H9 (cell line): ENCODE measurements at places on chromosomes 2 and 18. TPM values are rescaled to one million over a fixed set of nuclear protein-coding genes. Genes with fewer than 3 reads are reported as not detected.

- H3K27me3 ChIP-seq: no peaks in the 10 kb centered on the region
- DNase-seq: no peak
- no peak overlapping the region for H3K27ac ChIP-seq
- H3K4me3 ChIP-seq: no peak overlapping the region
These were observed 85.4 kb upstream of the ALPP start for GRCh38 chr2:232293191-232293590.

- peaks cover 12% of the 10 kb centered on the region; the same call in 2 of the 3 replicates for H3K36me3 ChIP-seq
- no peaks in the 10 kb centered on the region for H3K27me3 ChIP-seq
- H3K4me1 ChIP-seq: no peaks in the 10 kb centered on the region
- H3K27ac ChIP-seq: no peak overlapping the region
These were observed 35.3 kb downstream of the PDIA6 start for GRCh38 chr2:10777111-10777841.

DNA sequence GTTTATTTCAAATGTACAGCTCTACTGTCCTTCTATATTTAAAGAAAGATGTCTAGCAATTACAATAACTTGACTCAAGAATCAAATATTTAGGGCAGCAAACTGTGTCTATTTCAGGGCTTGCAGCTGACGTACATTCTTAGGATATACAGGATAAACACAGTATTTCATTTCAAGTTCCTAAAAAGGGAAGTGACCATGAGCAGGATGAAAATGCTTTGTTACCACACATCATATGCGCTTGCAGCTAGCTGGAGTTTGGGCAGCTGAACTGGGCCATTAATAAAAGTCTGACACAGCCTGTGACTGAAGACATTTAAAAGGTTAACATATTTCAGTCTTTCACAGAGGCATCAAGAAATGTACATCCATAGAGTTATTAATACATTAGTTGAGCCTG, 264.6 kb upstream of the TRIB2 start:
- no peaks in the 10 kb centered on the region for H3K36me3 ChIP-seq
- DNase-seq: no peak
- no peak overlapping the region for H3K27ac ChIP-seq
- no peaks in the 10 kb centered on the region for H3K4me1 ChIP-seq
- no peaks in the 10 kb centered on the region for H3K27me3 ChIP-seq
- H3K4me3 ChIP-seq: no peak overlapping the region

- no peaks in the 10 kb centered on the region for H3K27me3 ChIP-seq
- H3K36me3 ChIP-seq: no peaks in the 10 kb centered on the region
- no peak overlapping the region for H3K4me3 ChIP-seq
- H3K4me1 ChIP-seq: no peaks in the 10 kb centered on the region
These were observed 52.9 kb downstream of the DNER start for GRCh38 chr2:229661478-229661877.

GRCh38 chr2:112137516-112138158, 548 bp upstream of the FBLN7 start:
- H3K4me3 ChIP-seq: peak overlapping the region; percentile 56
- H3K27me3 ChIP-seq: peaks cover 26% of the 10 kb centered on the region
- H3K4me1 ChIP-seq: no peaks in the 10 kb centered on the region
- no peak for DNase-seq

DNA sequence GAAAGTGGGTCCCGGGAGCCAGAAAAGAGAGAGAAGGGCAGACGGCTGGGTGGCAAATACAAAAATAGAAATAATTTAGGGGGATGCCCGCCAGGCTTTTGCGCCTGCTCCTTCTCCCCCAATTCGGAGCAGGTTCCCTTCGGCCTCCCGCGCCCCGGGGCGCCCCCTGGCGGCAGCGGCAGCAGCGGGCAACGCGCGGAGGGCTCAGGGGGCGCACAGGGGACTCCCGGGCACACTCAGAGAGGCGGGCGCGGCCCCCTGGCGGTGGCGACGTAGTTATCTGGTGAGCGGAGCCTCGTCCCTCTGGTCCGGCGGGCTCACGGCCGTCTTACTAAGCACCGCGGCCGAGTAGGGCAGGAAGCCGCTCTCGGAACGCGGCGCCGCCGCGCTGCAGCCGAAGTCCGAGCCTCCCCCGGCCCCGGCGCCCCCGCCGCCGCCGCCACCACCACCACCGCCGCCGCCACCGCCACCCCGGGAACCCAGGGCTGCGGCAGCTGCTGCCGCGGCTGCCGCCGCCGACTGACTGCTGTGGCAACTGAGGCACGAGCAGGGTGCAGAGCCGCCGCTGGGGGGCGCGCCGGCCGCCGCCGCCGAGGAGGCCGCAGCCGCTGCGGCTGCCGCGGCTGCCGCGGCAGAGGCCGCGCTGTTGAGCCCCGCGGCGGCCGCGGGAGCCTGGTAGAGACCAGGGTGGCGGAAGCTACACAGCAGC, 3.8 kb downstream of the EVX2 start:
- DNase-seq: peak; percentile 90
- peak overlapping the region; percentile 80 for H3K4me3 ChIP-seq
- H3K27ac ChIP-seq: no peak overlapping the region
- H3K4me1 ChIP-seq: no peaks in the 10 kb centered on the region

GRCh38 chr18:13216711-13217465, 1.7 kb upstream of the LDLRAD4 start:
- peaks cover 17% of the 10 kb centered on the region; the same call in 1 of the 2 replicates for H3K27me3 ChIP-seq
- DNase-seq: no peak
- peak overlapping the region; percentile 57 for H3K4me3 ChIP-seq
- H3K4me1 ChIP-seq: no peaks in the 10 kb centered on the region
- H3K27ac ChIP-seq: no peak overlapping the region
- H3K36me3 ChIP-seq: no peaks in the 10 kb centered on the region

GRCh38 chr2:219567791-219568361, 3.5 kb downstream of the OBSL1 start:
- peaks cover 8% of the 10 kb centered on the region; the same call in 1 of the 2 replicates for H3K4me1 ChIP-seq
- no peaks in the 10 kb centered on the region; the same call in 1 of the 2 replicates for H3K27me3 ChIP-seq
- peaks cover 61% of the 10 kb centered on the region for H3K36me3 ChIP-seq
- H3K27ac ChIP-seq: no peak overlapping the region
- DNase-seq: no peak
- peak overlapping the region; percentile 53; the same call in 1 of the 3 replicates for H3K4me3 ChIP-seq

DNA sequence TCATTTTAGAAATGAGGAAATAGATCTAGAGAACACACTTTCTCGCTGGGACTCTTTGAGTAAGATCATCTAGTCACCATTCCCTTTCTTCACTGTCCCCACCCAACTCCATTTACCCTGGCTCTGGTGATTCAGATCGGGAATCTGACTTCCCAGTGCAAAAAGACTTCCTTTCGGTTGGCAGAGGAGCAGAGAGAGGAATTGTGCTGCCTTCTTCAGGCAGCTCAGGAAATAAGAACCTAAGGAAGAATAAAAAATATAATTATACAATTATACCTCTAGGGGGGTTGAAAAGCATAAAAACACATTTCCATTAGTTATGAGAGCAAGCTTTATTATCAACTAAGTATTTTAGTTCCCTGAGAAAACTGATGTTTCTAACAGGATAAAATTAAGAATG, 9.3 kb upstream of the MPP4 start:
- no peak overlapping the region for H3K27ac ChIP-seq
- no peaks in the 10 kb centered on the region for H3K27me3 ChIP-seq
- no peaks in the 10 kb centered on the region for H3K4me1 ChIP-seq
- H3K36me3 ChIP-seq: peaks cover 7% of the 10 kb centered on the region; the same call in 2 of the 3 replicates
- H3K4me3 ChIP-seq: no peak overlapping the region

DNA sequence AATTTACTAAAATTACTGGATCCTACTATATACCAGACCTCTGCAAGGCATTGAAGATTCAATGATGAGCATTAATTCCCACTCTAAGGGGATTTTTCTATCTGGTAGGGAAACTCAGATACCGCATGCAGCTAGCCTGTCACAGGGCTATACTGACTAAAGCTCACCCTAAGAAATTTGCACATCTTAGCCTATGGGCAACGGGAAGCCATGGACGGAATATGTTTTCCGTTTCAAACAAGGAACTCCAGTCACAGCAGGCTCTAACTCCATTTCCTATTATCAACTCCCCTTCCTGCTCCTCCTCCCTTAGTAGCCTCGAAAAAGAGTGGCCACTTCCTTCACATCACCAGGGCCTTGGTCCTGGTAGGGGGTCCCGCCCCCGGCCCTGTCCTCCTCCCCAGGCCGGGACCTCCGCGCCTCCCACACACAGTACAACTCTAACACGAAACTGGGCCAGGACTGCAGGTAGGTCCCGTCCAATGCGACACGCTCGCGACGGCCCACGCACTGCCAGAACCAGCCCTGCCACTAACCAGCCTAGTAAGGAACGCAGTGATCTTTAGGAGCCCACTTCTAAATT, 659 bp upstream of the COX5B start:
- no peaks in the 10 kb centered on the region for H3K27me3 ChIP-seq
- H3K4me3 ChIP-seq: peak overlapping the region; percentile 85

The MC4R gene
- total RNA-seq: not detected in 2 replicates

The CKAP2L gene
- 18.8 and 23.3 TPM in 2 replicates for total RNA-seq

The ADD2 gene
- 124 TPM in 2 replicates for total RNA-seq
